ENCODE measurements at places on chromosomes 2 and 18. TPM values are rescaled to one million over a fixed set of nuclear protein-coding genes. Genes with fewer than 3 reads are reported as not detected.

DNA sequence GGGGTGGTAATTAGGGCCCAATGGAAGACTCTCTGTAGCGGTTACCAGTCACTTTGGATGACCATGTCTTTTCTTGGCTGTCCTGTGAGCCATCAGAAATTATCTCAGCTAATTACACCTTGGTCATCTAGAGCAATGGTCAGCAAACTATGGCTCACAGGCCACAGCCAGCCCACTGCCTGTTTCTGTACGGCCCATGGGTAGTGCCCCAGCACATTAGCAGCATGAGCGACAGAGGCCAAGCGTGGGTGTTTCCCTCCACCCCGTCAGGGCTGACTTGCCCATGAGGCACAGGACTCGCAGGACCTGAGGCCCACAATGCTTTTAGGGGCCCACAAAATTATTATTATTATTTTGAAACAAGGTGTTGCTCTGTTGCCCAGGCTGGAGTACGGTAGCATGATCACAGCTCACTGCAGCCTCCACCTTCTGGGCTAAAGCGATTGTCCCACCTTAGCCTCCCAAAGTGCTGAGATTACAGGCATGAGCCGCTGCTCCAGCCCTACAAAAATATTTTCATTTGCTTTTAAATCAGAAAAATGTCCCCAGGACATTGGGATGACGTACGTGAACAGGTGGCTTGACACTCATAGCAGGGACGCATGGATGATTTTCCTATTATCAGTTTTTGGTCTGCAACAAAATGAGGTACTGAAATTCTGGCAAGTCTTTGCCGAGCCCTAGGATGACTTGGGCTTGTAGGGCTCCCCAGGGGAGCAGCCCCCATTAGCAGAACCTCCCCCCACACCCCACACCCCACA lies 29.3 kb upstream of the CEP68 start:
- no peak overlapping the region for H3K4me3 ChIP-seq
- H3K27me3 ChIP-seq = no peaks in the 10 kb centered on the region

- H3K4me3 ChIP-seq = no peak overlapping the region
- no peaks in the 10 kb centered on the region for H3K27me3 ChIP-seq
- H3K27ac ChIP-seq = no peak overlapping the region
- H3K4me1 ChIP-seq = no peaks in the 10 kb centered on the region
Measured at GRCh38 chr2:215038421-215038820, 100.0 kb downstream of the ABCA12 start.

SS18 gene
- 125 TPM for total RNA-seq

PREB gene
- 52.2 TPM for total RNA-seq

SLC14A1 gene
- total RNA-seq = 2.0 TPM

Data from GM23248 (cell line).